ENCODE measurements at places on chromosomes 12 and 14. TPM values are rescaled to one million over a fixed set of nuclear protein-coding genes. Genes with fewer than 3 reads are reported as not detected.

The SLC5A8 gene
- total RNA-seq, result not detected

The FAM222A gene
- total RNA-seq, result 0.39 TPM

The TSPAN11 gene
- 0.48 TPM for total RNA-seq

The TEX22 gene
- not detected for total RNA-seq

The SLC10A1 gene
- not detected for total RNA-seq

The CCDC196 gene
- not detected for total RNA-seq

The STAC3 gene
- 0.84 TPM for total RNA-seq

The ESRRB gene
- not detected for total RNA-seq

The TGM1 gene
- total RNA-seq, result 0.60 TPM

The CPNE6 gene
- not detected for total RNA-seq

The NTN4 gene
- total RNA-seq, result 1.4 TPM

Measured in RPMI7951 (cell line).